ENCODE measurements at places on chromosomes 2 and 18.

GRCh38 chr2:42424033-42424432 is 63.0 kb upstream of the COX7A2L start:
- no peak for DNase-seq

DNA sequence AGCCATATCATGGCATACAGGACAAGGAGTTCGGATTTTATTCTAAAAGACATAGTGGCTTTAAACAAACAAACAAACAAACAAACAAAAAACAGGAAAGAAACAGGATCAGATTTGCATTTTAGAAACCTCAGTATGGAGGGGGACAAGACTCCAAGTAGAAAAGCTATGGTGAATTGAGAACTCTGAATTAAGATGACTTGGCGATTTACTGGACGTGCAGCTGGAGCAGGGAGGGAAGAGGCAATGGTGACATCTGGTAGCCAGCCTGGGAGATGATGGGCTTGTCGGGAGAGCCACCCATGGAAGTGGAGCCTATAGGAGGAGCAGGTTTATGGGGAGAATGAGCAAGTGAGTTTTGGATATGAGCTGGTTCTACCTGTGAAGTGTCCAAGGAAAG is 13.2 kb downstream of the CPLX4 start:
- no peak for DNase-seq

- no peak for DNase-seq
Observed at GRCh38 chr2:140718999-140719398, 1411.8 kb downstream of the LRP1B start.

GRCh38 chr2:63379451-63379850 is 208.8 kb downstream of the WDPCP start:
- no peak for DNase-seq

GRCh38 chr2:200901459-200902072 is 12.4 kb downstream of the NIF3L1 start:
- DNase-seq, result no peak

DNA sequence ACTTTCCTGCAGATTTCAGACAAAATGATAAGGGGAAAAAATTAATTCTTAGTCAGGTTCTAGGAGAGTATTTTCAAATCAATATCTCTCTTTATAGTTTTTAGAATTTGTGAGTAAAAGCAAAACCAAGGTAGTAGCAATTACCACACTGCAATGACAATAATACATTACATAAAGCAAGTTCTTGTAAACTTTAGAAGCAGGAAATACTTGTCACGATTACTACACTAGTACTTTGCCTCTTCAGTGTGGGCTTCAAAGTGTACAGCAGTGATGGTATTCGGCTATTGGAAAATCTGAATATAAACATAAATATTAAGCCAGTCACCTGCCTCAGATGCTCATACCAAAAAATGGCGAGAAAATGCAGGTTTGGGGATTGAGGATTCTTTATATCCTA is 81.0 kb downstream of the ALPK2 start:
- no peak for DNase-seq

GRCh38 chr2:167626301-167626700 is 621.1 kb downstream of the STK39 start:
- DNase-seq, result no peak

DNA sequence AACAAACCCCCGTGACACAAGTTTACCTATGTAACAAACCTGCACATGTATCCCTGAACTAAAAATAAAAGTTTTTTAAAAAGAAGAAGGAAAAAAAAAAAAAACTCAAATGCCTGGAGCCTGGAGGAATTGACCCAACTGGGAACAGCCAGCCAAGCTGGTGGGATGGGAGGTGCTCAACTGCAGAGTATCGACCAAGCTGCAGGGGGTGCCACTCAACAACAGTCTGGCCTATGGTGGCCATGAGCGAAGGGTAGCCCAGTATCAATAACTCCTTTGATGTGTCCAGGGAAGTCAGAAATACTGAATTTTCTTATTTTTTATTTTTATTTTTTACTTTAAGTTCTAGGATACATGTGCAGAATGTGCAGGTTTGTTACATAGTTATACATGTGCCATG is 310.3 kb upstream of the DLGAP1 start:
- DNase-seq, result no peak

GRCh38 chr2:60853531-60853930 is 27.8 kb upstream of the REL start:
- no peak for DNase-seq

GRCh38 chr2:108388045-108388444 is 10.3 kb downstream of the SULT1C4 start:
- DNase-seq, result no peak

DNA sequence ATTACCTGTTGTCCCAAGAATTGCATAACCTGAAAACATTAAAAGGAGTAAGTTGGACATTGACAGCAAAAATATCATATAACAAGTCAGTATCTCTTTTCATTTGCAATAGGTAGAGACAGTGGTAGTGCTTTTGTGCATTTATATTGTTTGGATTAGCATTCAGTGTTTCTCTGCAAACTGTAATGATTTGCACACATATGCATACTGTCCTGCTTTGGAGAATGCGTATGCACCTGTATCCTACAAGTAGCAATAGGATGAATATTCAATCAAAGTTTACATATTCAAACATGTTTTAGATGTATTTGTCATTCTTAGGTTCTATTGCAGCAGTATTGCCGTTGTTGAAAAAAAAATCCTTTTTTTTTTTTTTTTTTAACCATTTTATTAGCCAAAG is 201.9 kb downstream of the ZNF407 start:
- no peak for DNase-seq

DNA sequence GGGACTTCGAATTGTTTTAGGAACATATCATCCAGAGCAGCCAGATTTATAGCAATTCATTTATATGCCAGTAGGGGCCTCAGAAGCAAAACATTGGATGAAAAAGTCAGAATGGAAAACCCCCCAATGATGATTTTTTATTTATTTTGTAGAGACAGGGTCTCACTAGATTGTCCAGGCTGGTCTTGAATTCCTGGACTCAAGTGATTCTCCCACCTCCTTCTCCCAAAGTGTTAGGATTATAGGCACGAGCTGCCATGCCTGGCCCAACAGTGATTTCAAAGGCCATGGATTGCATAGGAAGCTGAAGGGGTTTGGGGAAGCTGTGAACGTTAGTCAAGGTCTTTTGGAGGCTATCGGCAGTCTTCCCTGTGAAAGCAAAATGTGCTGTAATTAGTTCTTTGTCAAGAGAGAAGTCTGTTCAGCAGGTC is 21.9 kb upstream of the MCFD2 start:
- DNase-seq, result no peak

- no peak for DNase-seq
Observed at GRCh38 chr2:39995005-39995737, 216.1 kb upstream of the THUMPD2 start.

GRCh38 chr2:161135951-161136593 is 24.2 kb upstream of the TANK start:
- DNase-seq, result no peak

DNA sequence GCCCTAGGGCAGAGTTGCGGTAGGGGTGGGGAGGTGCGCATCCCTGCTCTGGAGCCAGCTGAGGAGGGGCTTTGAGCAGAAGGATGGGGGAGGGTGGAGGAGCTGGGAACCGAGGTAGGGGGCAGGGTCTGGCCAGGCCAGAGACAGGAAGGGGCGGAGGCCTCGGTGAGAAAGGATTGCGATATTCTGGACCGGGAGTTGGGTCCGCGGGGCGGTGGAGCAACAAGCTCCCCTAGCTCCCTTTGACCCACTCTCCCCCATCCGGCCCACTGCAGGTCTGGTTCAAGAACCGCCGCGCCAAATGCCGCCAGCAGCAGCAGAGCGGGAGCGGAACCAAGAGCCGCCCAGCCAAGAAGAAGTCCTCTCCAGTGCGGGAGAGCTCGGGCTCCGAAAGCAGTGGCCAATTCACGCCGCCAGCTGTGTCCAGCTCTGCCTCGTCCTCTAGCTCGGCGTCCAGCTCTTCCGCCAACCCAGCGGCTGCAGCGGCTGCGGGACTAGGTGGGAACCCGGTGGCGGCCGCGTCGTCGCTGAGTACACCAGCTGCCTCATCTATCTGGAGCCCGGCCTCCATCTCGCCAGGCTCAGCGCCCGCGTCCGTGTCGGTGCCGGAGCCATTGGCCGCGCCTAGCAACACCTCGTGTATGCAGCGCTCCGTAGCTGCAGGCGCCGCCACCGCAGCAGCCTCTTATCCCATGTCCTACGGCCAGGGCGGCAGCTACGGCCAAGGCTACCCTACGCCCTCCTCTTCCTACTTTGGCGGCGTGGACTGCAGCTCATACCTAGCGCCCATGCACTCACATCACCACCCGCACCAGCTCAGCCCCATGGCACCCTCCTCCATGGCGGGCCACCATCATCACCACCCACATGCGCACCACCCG is 4.8 kb downstream of the OTX1 start:
- no peak for DNase-seq

DNA sequence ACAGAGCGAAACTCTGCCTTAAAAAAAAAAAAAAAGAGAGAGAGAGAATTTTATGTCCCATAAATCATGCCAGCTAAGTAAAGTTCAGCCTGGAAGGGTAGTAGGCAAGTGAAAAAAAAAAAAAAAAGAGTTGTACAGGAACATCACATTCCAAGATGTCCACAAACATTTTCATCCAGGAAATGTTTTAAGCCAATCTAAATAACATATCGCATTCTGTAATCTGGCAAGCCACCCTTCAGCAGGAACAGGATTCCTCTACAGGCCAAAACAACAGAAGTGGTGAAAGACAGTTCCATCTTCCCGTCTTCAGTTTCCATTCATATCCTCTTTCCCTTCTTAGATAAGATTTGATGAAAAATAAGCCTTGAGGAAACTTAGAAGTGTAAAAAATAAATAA is 1108.1 kb upstream of the DDX18 start:
- DNase-seq, result no peak

Data from Right ventricle myocardium superior (tissue), 1 donor.